ENCODE measurements at places on chromosomes 3 and 15.
A peak's percentile ranks its signal among the peaks of the same experiment; 100 is the strongest.

GRCh38 chr3:115245438-115245837 lies 98.3 kb upstream of the ZBTB20 start:
- peak; percentile 13 for DNase-seq

GRCh38 chr15:71191296-71191695 lies 76.0 kb downstream of the THSD4 start:
- no peak for DNase-seq

DNA sequence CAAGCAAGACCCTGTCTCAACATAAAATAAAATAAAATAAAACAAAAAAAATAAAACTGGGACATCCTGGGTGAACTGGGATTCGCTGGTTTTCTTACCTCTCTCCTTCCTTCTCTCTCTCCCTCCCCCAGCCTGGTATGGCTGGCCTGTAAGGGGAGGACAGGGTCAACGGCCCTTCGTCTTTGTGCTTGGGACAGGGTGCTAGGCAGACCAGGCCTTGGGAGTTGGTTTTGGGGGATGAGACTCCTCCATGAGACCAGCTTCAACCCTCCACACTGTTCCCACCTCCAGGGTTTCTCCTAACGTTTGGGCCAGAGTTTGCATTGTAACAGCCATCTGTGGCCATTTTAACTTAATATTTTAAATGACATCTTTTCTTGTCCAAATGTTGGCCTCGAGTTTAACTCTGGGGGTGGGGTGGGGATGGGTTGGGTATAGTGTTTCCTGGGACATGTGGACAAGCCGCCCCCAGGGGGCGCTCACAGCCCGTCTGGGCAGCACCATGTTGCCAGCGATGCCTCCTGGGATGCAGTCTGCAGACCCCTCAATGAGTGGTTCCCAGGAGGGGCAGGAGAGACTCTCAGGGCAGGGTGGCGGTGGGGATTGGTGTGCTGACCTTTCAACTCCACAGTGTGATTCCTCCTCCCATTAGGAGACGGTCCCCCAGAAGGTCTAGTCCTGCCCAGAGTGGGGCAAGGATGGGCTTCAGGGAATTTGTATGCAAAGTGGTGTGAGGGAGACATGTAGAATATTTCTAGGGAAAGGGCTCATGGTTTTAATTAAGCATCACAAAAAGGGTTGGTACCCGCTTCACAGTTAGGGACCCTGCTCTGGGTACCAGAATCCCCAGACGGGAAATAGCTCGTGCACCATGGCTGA lies 37.7 kb upstream of the LCTL start:
- peak; percentile 46 for DNase-seq

GRCh38 chr3:69240651-69241568 lies 118.5 kb upstream of the LMOD3 start:
- DNase-seq, result no peak

GRCh38 chr15:64909546-64909945 lies 2.2 kb upstream of the ANKDD1A start:
- no peak for DNase-seq

- peak; percentile 27 for DNase-seq
These were observed 9.2 kb upstream of the PGPEP1L start for GRCh38 chr15:99016680-99017321.

DNA sequence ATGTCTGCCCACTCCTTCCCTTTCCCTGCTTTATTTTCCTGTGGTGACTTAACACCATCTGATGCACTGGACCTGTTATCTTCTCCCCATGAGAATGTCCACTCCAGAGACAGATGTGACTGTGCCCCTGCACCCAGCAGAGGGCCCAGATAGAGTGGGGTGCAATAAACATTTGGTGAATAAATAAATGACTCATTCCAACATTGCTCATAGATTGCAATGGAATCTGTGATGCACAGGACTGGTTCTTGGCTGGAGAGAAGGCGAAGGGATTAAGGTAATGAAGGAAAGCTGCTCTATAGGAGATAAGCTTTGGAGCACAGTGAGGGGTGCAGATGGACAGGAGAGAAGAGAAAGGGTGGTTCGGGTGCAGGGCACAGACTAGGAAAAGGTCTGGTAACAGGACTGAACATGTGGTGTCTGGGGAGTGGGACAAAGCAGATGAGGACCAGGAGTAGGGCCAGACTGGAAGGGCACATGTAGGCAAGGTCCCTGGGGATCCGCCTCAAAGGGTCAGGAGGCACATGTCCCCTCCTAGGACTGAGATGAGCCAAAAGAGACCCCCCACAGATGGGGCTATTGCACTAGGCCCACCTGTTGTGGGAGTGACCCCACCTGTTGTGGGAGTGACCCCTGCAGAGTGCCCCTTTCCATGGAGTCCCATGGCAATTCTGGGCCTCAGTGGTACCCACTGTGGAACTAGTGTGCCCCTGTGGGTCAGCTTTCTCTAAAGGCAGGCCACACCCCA lies 17.5 kb upstream of the POC1A start:
- DNase-seq, result peak; percentile 31

- no peak for DNase-seq
These were observed 136.7 kb upstream of the ADAMTS9 start for GRCh38 chr3:64824394-64824909.

- DNase-seq, result peak; percentile 54
These were observed 17.8 kb upstream of the ATP13A4 start for GRCh38 chr3:193572426-193572908.

DNA sequence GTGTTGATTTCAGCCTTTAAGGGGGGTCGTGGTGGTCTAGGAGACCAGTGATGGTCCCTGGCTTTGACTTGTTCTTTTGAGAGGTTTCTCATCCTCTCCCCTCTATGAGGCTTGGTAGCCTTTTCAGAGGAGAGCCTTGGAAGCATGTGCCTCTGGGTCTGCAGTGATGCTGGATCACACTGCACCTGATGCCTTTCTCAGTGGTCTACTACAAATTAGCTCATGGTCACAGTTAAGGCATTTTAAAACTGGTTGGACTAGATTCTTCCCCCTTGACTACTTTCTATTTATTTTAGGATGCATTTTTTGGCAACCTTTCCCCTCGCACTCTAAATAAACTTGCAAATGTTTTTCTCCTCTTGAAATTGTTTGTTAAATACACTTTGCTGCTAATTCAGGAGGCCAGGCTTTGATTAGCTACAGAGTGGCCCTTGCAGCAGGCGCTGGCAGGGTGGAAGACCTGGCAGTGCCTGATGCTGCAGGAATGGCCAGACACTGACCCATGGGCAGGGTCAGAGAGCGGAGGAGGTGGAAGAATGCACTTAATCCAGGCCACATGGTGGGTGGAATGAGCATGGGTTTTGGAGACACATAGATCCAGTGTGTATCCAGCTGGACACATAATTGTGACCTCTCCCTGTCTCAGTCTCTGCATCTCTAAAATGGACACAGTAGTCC lies 318.8 kb upstream of the CTDSPL start:
- DNase-seq, result no peak

GRCh38 chr3:149305376-149305775 lies 28.1 kb downstream of the TM4SF18 start:
- no peak for DNase-seq

GRCh38 chr3:25266677-25267076 lies 161.4 kb upstream of the RARB start:
- DNase-seq, result no peak

DNA sequence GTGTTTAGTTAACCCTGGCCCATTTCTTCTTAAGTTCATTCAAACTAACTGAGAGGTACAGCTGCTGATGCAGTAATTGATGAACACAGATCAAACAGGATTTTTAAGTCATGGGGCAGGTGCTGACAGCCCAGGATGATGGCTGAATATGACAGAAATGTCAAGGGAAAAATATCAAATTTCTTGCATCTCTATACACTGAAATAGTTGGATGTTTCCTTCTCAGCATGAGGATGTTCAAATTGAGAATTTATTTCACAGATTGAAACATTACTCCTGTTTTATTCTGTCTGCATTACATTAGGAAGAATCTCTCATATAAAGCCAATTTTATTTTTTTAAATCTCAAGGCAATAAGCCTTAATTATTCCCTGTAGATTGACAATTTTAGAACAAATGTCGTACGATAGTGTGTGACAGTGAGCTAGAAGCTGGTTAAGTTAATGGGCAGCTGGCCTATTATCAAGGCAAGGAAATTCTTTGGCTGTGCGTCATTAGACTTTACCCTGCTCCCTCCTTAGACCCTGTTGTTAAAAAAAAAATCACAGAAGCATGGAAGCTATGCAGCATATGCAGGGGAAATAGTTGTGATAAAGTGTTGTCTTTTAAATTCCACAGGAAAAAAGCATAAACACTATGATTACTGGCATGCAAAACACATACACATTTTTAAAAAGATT lies 183.8 kb upstream of the KCNMB2 start:
- DNase-seq, result peak; percentile 1
